CD4-positive, alpha-beta T cell treated with Interleukin-15 for 4 hours (primary cell): ENCODE measurements at places on chromosomes 13 and 19.

DNA sequence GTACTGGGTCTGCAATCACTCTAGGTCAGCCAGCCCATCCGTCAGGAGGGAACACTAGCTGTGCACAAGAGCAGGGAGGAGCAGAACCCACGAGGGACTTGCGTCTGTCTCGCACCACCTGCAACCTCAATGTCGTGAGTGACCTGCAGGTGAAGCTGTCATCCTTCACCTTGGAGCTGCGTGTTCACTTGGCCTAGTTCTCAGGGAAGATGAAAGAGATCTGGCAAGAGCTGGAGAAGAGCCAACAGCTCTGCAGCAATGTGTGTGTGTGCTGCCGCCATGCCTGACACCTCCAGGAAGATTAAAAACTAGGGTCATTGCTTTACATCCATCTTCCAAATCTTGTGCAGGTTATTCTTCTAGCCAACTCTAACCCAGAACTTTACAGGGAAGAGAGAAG is 117.6 kb upstream of the MRI1 start:
- DNase-seq: no peak

- DNase-seq: no peak
Measured at GRCh38 chr19:50288954-50289353, 40.2 kb downstream of the KCNC3 start.

DNA sequence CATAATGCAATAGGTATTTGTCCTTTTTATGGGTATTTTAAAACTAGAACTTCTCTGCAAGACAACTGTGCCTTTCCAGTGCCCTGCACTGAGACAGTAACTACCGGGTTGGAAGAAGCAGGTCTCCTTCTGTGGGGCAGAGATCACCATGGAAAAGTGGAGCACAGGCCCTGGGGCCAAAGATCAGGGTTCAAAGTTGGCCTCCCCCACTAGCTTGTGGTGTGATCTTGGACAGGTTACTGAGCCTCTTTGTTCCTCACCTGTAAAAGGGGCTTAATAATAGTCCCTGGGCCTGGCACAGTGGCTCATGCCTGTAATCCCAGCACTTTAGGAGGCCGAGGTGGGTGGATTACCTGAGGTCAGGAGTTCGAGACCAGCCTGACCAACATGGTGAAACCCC is 68.3 kb downstream of the CEBPG start:
- DNase-seq: no peak

DNA sequence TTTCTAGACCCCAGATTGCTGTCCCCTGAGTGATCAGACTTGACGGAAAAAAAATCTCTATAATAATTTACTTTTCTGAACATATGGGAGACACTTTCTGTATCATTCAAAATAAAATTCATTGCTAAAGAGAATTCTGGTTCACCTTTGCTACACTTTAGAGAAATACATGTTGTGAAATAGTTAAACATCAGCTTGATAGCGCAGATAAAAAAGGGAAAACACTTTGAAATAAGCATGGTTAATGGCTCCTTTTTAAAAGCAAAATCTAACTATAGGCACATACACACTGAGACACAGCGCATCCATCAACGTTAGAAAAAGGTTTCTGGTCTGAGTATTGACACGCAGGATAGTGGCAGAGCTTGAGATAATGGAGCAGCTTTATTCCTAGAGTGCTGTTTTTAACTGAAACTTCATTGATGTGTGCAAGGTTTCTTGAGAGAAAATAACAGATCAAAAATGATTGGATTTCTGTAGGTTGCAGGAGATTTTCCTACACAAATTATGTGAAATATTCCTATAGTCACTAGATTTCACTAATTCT is 341.2 kb downstream of the MZT1 start:
- no peak for DNase-seq

GRCh38 chr13:100668408-100668807 is 6.2 kb downstream of the TMTC4 start:
- no peak for DNase-seq

GRCh38 chr13:30113551-30113950 is 193.8 kb downstream of the KATNAL1 start:
- no peak for DNase-seq

DNA sequence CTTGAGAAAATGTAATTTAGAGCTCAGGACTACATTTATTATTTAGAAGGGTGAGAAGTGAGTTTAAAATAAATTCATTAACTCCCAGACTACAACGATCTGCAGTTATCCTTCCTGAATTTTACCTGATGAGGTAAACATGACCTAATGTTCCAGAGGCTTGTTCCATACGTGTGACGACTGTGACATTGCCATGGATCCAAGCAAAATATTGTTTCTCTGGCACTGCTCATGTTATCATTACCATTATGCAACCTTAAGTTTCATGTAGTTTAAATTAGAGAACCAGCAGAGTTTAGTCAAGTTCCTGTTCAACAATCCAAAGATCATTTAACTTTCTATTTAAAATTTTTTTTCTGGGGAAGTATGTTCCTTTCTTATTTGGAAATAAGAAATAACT is 279.6 kb downstream of the KLF5 start:
- DNase-seq: no peak

GRCh38 chr19:49792829-49793560 is 20.1 kb downstream of the FUZ start:
- DNase-seq: no peak

DNA sequence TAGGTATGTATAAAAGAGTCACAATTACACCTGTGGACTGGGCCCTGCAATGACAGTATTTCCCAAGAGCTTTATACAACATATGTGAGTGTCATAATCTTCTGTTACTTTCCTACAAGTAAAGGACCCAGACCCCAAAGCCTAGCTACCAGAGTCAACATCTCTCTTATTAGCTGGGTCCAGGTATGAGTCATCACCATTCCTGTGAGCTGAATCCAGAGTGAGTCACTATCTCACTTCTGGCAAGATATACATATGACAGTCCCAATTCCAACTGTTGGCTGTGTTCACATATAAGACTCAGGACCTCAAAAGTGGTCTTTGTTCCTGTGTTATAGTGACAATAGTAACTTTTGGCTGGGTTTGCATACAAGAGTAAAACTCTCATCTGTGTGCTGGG is 46.7 kb downstream of the ZNF729 start:
- DNase-seq: no peak

DNA sequence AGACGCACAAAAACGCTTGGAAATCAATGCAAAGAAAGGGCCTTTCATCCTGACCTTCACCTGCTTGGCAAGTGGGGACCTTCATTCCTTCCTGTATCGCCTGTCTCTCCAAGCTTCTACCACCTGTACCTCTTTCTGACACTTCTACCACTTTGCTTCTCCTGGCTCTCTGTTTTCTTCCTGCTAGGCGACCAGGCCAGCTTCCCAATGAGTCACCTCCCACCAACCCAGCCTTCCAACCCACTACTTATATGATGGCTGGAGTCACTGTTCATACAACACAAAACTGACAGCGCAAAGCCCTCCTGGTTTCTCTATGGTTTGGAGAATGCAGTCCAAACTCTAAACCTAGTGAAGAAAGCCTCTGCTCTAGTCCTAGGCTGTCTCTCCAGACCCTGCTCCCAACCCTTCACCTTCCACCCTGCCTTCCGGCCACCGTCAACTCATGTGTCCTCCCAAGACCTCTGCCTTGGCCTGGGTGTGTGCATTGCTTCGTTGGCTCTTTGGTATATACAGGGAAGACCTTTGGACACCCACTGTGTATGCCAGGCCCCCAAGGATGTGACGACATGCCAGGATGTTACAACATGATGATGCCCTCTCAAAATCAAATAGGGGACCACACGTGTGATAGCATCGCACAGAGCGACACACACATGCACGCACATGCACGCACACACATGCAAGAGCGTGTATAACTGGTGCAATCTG is 148.5 kb downstream of the STK24 start:
- no peak for DNase-seq
